MG63 (cell line): ENCODE measurements at places on chromosomes 11 and 22. TPM values are rescaled to one million over a fixed set of nuclear protein-coding genes. Genes with fewer than 3 reads are reported as not detected.
A peak's percentile ranks its signal among the peaks of the same experiment; 100 is the strongest.

- no peak for DNase-seq
These were observed 2.8 kb downstream of the CHADL start for GRCh38 chr22:41237707-41238569.

DNA sequence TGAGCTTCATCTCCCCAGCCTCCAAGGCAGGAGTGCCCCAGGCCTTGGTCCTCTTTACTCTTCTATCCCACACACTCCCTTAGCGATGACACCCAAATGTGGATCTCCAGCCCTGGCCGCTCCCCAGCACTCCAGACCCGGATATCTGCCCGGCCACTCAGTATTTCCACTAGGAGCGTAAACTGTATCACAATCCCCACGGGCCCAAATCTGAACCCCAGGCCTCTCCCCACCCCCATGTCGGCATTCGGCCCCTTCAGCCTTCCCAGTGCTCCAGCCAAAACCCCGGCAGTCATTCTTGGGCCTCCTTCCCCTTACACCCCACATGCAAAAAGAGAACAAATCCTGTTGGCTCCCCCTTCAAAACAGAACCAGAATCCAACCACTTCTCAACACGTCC, 20.8 kb downstream of the WNT11 start:
- no peak for DNase-seq

Gene BSX
- total RNA-seq, result not detected in 2 replicates

DNA sequence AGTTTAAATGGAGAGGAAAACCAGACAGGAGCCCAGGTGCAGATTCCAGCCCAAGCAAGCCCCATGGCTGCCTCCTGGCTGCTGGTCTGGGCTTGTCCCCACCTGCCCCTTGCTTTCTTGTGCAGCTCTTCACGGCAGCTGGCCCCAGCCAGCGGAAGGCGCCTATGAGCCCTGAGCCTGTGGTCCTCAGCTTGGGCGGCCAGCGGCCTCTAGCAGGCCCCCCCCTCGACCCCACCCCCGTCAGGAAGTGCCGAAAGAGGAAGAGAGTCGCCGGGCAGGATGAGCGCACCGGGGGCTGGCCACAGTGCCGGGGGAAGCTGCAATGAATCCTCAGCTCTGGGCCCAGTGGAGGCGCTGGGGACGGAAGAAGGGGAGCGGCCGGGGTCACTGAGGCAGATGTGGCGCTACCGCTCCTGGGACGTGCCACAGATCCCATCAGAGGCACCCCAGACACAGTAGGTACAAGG, 2.1 kb upstream of the DGKZ start:
- no peak for DNase-seq

DNA sequence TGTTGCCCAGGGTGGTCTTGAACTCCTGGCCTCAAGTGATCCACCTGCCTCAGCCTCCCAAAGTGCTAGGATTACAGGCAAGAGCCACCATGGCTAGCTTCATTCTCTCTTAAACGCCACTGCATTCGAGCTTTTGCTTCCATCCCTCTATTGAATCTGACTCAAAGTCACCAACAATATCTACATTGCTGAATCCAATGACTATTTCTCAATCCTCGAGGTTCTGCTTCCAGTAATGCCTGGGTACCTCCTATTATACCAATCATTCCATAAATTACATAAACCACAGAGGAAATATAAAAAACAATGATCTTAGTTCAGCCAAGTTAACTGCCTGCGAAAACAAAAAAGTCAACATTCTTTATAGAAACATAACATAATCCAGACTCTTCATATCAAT, 11.9 kb upstream of the NXF1 start:
- DNase-seq, result no peak

Gene MOGAT2
- total RNA-seq, result not detected in 2 replicates

DNA sequence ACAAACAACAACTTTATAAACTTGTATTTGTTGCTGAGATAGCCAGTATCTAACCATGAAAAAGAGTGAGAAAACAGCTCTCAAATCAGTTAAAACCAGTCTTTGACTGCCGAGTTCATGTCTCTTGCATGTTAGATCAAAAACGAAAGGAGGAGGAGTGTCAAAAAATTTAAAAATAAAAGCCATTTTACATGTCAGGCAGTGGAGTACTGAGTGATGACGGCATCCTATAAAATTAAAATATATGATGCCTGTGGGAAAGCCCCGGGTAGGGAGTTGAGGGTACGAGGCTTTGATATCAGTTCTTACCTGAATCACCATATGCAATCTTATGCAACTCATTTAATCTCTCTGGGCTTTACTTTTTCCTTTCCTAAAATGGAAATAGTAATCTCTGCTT, 117.3 kb downstream of the ETS1 start:
- DNase-seq, result no peak

- DNase-seq, result no peak
These were observed 969 bp downstream of the SCN3B start for GRCh38 chr11:123653483-123653826.

DNA sequence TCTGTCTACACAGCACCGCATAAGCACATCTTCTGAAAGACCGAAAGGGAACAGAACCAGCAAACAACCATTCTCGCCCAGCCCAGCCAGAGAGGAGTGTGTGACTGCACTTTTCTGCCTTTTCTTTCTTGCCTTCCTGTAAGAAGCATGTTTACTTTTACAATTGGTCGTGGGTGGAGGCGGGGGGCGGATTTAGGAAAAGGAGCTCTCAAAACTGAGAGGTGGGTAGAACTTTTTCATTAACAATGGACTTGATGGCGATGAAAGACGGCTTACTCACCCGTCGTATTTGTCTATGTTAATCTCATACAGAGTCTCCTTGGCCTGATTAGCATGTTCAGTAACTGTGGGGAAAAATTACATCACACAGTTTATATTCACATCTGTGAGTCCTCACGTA, 27.2 kb downstream of the CERK start:
- no peak for DNase-seq

- no peak for DNase-seq
These were observed 40.4 kb downstream of the ACER3 start for GRCh38 chr11:76901144-76901543.

GRCh38 chr11:23124249-23124648, 264.0 kb upstream of the CCDC179 start:
- DNase-seq, result no peak

Gene GLB1L2
- total RNA-seq, result 11.6 and 15.0 TPM in 2 replicates

GRCh38 chr11:43806976-43807375, 73.7 kb upstream of the ALKBH3 start:
- DNase-seq, result no peak

Gene NLRP6
- not detected in 2 replicates for total RNA-seq

Gene TMEM223
- 13.8 and 32.0 TPM in 2 replicates for total RNA-seq

Gene YPEL1
- 0.07 TPM in 1 of 2 replicates, not detected in the other for total RNA-seq

Gene CRYBA4
- total RNA-seq, result not detected in 2 replicates

GRCh38 chr22:40766956-40767355, 52.2 kb downstream of the SLC25A17 start:
- DNase-seq, result no peak

Gene EPS8L2
- total RNA-seq, result 10.7 and 23.4 TPM in 2 replicates

Gene LDHAL6A
- total RNA-seq, result not detected in 2 replicates

DNA sequence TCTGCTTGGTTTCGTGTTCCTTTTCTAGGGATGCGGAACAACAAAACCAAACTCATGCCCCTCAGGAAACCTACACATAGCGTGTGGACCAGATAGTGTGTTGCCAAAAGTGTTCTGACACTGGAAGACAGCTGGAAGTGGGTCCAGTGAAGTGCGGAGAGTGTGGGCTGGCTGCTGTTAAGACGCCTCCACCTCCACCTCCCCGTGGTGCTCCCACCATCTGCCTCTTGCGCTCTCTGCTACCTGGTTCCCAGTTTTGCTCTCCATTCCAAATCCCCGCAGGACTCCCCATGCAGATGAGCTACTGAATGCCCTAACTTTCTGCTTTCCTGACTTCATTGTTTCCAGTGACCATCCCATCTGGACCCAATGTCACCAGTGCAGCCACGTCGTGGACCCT, 51.8 kb downstream of the NCAPD3 start:
- no peak for DNase-seq

DNA sequence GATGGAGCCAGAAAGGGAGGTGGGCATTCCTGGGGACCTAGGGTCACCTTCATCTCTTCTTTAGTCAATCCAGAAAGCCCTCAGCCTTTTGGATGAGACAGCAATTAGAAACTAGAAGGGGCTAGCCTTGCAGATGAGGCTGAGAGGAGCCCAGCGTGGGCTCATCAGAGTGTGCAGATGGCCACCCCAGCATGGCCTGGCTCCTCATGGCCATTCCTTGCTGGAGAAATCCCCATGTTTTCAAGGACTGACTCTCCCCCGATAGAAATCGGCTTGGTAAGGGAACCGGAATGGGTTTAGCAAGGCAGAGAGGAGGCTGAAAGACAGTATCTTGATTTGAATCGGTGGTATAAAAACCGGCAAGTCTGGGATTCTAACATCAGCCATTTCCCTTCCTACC, 274.6 kb downstream of the BUD13 start:
- no peak for DNase-seq

DNA sequence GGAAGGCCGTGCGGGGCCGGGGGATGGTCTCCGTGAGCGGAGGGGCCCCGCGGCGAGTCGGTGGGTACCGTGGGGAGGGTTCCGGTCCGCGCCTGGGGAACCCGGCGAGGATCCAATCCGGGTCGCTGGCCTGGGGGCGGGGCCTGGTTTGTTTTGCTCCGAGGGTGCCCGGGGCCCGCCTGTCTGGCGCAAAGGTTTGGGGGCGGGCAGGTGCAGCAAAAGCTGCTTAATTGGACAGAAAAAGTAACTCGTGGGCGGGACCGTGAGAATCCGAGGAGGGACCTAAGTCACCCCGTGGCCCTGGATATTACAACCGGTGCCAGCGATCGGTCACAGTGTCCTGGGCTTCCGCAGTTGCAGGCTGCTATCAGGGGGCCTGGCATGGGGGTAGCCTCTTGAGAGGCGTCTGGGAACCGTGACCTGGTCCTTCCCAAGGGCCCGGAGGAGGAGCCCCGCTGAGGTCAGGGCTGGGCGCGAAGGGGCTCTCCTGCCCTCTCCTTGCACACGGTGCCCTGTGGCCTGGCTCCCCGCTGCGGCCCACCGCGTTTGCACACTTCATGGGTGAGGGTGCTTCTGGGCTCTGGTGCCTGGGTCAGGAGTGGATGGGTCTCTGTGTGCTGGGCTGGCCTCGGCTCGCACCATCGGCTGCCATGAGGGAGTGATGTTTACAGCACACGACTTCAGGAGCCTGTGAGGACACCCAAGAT, 1.4 kb downstream of the PNPLA2 start:
- DNase-seq, result peak; percentile 82

Gene TMPRSS6
- total RNA-seq, result not detected in 2 replicates

Gene OR5B17
- total RNA-seq, result not detected in 2 replicates

DNA sequence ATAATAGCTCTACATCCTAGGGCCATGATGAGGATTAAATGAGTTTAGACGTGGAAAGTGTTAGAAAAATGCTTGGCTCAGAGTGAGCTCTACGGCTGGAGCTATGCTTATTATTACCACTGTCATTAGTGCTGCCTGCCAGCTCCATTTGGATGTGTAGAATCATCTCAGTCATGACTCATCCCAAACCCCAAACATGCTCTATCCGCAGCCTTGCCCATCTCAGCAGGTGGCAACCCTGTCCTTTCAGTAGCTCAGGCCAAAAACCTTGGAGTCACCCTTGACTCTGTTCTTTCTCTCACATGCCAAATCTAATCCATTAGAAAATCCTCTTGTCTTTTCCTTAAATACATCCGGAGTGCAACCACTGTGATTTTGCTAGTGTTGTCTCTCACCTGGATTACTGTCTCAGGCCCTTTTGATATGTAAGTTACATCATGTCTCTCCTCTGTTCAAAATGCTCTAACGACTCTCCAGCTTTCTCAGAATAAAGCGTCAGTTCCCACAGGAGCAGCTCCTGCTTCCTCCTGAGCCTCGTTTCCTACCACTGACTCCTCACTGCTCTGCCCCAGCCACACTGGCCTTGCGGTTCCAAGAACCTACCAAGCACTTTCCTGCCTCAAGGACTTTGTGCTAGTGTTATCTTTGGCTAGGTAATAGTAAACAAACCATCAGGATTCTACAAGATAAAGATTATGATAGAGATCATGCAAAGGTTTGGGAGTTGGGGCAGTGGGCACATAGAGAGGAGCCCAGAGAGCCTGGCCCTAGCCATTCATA, 10.5 kb upstream of the CHRM1 start:
- DNase-seq, result peak; percentile 93

- DNase-seq, result no peak
These were observed 12.3 kb upstream of the DLAT start for GRCh38 chr11:112012874-112013273.

- no peak for DNase-seq
These were observed 32.7 kb downstream of the ZNF143 start for GRCh38 chr11:9493492-9493891.

Gene CCT8L2
- total RNA-seq, result not detected in 2 replicates

Gene IGSF22
- total RNA-seq, result not detected in 2 replicates

GRCh38 chr11:126268361-126268707, 361 bp downstream of the SRPRA start:
- DNase-seq, result no peak

GRCh38 chr11:1531449-1532013, 40.5 kb downstream of the DUSP8 start:
- no peak for DNase-seq

DNA sequence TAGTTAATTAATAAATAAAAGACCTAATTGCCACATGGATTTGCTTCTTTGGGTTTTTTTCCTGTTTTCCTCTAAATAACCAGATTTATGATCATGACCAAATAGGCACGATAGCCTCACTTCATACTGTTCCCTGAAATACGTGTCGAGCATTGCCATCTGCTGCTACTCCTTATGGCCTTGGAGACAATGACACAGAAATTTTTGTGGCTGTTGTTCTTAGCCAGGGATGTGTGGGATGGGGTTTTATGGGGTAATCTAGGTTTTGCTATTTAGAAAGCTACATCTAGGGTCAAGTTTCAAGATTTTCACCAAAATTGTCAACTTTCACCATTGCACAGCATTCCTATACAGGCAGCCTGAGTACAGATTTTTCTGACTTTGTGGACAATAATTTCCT, 145.2 kb downstream of the DBX1 start:
- DNase-seq, result no peak

GRCh38 chr22:49930596-49931412, 12.4 kb downstream of the CRELD2 start:
- peak; percentile 33 for DNase-seq

- no peak for DNase-seq
These were observed 3.5 kb downstream of the PPP1CA start for GRCh38 chr11:67397986-67398660.

DNA sequence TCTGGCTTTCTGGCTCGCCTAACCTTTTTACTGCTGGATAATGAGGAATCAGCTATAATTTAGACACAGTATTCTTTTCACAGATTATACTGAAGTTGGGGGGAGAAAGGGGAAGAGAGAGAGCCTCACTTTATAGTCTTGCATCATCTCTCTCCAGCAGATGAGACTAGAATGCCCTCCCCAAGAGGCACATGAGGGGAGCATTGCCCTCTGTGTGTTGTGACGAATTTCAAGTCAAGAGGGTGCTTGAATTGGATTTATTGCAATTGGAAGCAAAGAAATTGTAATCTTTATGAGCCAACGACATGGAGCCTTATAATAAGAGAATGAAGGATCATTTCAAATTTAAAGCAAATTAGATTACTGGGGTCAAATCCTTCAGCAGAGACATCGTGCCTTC, 17.6 kb upstream of the CADM1 start:
- DNase-seq, result no peak

Gene SMTN
- total RNA-seq, result 26.0 and 37.7 TPM in 2 replicates

DNA sequence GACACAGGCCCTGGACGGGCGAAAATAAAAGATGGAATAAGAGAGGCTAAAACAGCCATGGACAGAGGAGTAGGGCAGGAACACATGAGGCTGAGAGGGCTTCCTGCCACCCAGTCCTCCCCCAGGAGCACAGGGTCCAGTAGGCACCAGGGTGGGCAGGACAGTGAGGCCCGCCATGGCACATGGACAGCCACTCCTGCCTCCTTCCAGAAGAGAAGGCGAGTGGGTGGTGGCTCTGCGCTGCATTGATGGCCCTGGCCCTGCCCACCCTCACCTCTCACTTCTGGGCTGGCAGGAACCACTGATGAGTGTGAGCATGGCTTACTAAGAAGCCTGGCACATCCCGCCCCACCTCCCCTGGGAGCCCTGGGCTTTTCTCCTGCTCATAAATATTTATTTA, 51.2 kb downstream of the TPBGL start:
- DNase-seq, result no peak
